ENCODE measurements at places on chromosomes 2 and 18. TPM values are rescaled to one million over a fixed set of nuclear protein-coding genes. Genes with fewer than 3 reads are reported as not detected.

CPS1 gene
- 2.0 TPM for total RNA-seq

ZSWIM2 gene
- not detected for total RNA-seq

CAPN14 gene
- not detected for total RNA-seq

ADRA2B gene
- total RNA-seq = not detected

PPIG gene
- 28.2 TPM for total RNA-seq

CCDC85A gene
- 9.9 TPM for total RNA-seq

STARD6 gene
- not detected for total RNA-seq

GAL3ST2 gene
- total RNA-seq = not detected

IL37 gene
- total RNA-seq = not detected

UGP2 gene
- total RNA-seq = 151 TPM

GRCh38 chr2:102436323-102436722 lies 13.4 kb downstream of the IL18RAP start:
- DNase-seq = no peak

DNA sequence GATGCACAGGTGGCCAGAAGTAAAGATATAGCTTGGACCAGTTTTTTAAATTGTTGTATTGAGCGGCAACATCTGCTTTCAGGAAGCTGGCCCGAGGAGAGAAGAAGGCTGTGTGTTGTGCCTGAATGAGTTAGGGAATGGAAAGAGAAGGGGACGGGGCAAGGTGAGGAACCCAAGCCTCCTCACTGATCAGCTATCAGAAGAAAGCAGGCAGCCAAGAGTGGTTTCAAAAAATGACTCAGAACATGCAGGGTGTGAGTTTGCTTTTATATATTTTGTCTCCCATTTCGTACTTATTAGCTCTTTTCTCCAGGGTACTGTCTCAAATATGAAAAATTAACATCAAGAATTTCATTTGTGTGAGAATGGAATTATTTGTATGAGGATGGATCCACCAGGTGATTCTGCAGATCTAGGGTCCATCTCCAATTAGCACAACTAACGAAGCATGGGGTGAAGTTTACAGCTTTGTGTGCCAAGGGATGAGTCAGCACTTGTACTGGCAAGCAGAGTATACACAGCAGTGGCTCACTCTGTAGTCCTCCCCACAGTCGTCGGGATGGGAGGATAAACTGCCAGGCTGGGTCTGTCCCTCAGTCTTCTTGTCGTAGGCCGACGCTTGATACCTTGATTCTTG lies 175.7 kb downstream of the PIEZO2 start:
- DNase-seq = peak; percentile 53

DNA sequence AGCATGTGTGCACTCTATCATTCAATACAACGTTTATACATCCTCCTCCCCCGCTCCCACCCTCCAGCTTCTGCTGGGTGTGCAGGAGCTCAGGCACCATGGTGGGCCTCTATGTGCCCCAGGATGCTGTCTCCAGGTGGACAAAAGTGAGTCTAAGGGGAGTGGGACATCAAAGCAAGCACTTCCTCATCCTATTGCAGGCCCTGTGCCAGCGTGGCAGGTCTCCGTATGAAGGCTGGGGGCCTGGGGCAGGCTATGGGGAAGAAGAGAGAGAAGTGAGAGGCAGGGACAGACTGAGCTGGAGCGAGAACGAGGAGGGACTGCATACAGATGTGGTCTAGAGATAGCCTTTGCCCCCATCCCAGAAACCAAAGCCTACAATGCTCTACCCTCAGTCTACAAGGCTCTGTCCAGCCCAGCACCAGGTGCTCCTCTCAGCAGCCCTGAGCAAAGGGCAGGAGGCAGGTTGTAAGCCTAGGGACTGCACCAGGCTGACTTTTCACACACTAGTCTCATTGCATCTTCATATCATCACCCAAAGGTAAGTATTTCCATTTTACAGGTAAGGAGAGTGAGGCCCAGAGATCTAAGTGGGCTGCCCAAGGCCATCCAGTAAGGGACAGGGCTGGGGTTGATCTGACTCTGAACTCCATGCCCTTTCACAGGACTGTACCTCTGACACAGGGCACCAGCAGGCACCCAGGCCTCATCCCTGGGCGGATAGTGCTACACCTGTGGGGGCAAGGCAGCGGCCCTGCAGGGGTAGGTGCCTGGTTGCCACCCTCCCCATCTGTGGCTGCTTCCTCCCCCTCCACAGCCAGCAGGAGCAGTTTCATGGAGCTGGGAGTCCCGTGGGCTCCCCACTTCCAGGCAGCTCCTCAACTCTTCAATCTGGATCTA lies 14.0 kb upstream of the ARID5A start:
- DNase-seq = no peak

DNA sequence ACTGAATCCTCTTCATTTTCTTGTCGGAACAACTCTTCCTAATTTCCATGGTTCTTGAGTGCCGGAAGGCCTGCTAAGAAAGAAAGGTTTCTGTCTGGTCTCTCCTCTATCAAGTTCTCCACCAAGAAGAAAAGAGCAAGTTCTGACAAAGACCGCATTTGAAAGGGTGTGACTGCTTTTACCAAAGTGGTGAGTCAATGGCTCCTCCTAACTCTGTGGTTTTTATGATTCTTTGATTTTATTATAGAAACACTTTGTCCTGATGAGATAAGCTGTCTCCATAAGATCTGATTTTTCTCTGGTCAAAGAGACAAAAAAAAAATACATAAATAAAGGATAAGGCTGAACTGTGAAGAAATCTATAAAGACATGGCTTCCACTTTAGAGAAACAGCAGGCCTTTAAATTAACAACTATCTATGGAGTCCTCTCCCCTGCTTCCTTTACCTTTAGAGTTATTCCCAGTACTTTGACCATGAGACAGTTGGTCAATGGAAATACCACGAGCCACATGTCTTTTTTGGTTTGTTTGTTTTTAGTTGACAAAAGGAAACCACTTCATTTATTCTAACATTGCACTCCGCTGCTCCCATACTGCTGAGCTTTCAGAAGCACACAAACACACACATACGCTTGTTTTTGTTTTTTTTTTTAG lies 67.7 kb downstream of the REL start:
- peak; percentile 48 for DNase-seq

DNA sequence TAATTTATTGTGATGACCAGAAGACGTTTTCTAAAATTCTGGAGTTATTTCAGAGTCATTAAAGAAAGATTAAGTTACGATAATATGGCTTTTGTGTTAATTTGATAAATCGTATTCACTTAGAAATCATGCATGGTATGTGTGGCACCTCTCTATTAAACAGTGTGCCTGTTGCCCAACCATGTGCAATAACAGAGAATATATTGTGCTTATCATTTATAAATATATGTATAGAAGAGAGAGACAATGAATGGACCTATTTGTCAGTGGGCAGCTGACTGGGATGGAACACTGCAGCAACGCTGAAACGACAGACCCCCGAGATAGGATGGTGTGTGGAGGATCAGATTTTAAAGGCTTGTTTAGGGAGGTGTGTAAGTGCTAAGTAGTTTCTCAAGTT lies 172.9 kb downstream of the FMNL2 start:
- DNase-seq = no peak

DNA sequence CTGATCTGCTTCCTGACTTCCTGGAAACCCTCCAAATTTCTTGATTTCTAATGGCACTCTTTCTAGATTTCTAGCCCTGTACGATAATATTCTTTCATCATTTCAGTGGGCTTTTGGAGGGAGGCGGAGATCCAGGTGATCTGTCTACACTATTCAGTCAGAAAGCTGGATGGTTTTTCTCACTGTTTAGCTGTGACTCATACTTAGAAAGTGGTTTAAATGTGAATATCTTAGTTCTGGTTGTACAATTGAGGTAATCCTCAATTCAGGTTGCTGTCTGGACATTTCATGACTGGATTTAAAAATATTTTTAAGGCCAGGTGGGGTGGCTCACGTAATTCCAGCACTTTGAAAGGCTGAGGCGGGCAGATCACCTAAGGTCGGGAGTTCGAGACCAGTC lies 20.8 kb downstream of the SEH1L start:
- peak; percentile 5 for DNase-seq

- peak; percentile 89 for DNase-seq
These were observed 29.5 kb downstream of the RNF144A start for GRCh38 chr2:6946722-6947121.

GRCh38 chr2:29059624-29060023 lies 14.7 kb downstream of the PCARE start:
- no peak for DNase-seq

DNA sequence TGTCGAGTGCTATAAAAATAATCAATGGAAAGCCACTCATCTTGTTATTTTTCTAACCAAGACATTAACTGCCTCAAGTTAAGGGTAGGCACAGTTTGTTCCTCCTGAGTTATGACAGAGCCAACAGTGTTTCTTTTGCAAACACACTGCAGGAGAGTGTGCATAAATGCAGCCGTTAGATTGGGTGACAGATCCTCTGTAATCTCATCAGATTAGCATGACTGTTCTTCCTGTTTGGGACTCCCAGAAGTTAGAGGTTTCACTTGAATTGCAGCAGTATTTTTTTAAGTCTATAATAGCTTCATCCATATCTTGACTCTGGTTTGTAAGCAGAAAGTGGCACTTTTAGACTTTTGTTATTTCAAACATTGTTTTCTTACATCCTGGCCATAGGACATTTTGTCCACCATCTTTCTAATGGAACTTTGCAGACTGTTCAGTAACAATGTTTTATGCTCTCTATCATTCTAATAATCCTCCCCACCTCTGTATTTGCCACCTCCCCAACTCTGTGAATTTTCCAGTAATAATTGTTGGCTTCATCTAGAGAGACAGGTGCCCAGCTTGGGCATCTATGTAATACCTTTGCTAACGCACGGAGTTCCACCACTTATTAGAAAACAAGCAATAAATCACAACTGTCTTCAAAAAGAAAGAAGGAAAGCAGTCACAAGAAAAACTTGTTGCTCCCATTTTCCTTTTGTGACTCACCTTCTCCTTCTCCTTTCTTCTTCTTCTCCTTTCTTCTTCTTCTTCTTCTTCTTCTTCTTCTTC lies 560.0 kb downstream of the ADCYAP1 start:
- DNase-seq = no peak

- DNase-seq = no peak
These were observed 128.4 kb downstream of the LPIN1 start for GRCh38 chr2:11874861-11875260.

DNA sequence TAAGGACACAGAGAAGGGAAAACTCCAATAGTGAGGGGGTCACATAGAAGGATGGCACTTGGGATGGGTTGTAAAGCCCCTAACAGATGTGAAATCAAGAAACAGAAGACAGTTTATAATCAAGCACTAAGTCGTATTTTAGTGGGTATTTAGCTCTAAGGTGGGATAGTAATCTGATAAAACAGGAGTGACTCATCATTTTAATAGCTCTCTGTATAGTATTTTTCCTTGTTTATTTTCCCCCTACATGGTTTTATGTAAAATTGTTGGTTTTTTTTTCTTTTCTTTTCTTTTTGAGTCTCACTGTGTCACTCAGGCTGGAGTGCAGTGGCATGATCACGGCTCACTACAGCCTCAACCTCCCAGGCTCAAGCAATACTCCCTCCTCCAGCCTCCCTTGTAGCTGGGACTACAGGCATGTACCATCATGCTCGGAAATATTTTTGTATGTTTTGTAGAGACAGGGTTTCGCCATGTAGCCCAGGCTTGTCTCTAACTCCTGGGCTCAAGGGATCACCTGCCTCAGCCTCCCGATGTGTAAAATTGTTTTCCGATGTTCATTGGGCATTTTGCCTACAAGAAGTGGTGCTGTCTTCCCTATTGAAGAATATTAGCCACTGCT lies 142.6 kb upstream of the SERPINE2 start:
- no peak for DNase-seq

- DNase-seq = no peak
These were observed 73.5 kb downstream of the FIGN start for GRCh38 chr2:163662141-163662780.

GRCh38 chr2:141316606-141317005 lies 814.2 kb downstream of the LRP1B start:
- no peak for DNase-seq

DNA sequence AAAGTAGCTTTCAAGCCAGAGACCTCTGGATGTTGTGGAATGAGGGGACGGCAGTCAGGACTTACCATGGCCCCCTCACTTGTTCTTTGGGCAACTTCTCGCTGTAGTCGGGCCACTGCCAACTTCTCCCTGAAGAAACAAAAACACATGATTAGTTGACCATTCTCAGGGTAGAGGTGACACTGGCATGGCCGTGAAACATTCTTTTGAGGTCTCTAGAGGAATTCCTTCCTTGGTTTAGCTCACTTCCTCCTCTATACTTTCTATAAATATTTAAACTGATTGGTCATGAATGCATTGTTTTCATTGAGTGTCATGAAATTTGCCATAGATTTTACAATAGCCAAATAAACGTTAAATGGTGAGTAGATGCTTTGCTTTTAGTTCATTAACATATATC lies 354.6 kb downstream of the NCKAP5 start:
- no peak for DNase-seq

DNA sequence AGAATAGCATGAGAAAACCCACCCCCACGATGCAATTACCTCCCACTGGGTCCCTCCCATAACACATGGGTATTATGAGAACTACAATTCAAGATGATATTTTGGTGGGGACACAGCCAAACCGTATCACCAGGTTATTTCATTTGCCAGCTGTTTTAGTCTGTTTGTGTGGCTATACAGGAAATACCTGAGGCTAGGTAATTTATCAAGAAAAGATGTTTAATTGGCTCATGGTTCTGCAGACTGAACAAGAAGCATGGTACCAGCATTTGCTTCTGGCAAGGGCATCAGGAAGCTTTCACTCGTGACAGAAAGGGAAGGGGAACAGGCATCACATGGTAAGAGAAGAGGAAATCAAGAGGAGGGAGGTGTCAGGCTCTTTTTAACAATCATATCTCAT lies 329.2 kb downstream of the GULP1 start:
- DNase-seq = no peak

DNA sequence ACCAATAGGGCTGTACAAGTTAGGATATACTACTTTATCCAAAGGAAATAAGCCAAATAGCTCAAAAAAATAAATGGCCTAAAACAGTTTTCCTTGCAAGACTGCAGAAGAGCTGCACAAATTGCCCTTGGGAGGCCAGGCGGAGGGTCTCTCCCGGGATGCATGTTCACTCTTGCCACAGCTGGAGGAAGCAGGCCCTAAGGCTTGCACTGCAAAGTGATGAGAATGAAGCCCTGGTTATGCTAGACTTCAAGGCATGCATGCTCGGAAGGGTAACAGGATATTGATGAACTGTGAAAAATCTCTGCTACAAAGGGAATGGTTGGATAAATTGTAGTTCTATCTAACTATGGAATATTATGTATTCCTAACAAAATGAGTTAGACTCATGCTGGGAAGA lies 27.5 kb upstream of the LDLRAD4 start:
- no peak for DNase-seq

DNA sequence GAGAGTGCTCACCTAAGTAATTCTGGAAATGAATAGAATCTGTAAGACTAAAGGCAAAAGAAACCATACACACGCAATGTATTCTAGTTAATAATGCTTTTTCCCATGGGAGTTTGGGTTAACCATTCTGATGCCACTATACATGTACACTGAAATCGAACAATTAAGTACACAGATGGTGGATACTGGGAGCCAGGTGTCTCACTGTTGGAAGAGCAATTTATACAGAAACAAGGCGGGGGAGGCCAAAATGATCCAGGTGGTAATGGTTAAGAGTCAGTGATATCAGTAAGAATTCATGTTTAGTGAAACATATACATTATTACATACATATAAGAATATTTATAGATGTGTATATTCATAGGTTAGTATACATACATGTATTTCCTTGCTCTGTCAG lies 67.2 kb downstream of the TMEM131 start:
- no peak for DNase-seq

Data from GM23248 (cell line).